ENCODE measurements at places on chromosomes 5 and 9.
A peak's percentile ranks its signal among the peaks of the same experiment; 100 is the strongest.

DNA sequence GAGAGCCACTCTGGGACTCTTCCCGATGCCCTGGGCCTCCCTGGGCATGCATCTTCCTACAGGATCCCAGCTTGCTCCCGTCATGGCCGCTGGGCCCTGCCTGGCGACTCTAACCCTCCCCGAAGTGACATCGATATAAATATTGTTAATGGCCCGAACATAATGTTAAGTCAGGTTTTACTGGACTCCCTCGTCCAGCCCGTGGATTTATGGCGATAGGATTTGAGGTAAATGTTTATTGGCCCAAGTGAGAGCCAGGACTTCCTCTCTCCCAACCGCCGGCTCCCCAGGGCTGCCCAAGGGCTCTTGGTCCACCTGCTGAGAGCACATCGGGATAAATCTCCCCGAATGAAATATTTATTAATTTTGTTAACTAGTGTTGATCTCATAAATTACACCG lies 246.3 kb downstream of the PBX3 start:
- DNase-seq, result no peak

GRCh38 chr9:15670894-15671293 lies 118.1 kb downstream of the CCDC171 start:
- DNase-seq, result no peak

GRCh38 chr5:172833686-172834414 lies at the start of gene ERGIC1:
Gene ERGIC1, plus strand, starts transcription at chr5:172834251. Its CDS starts 163 bp downstream, at chr5:172834414.
- peak; percentile 51 for DNase-seq

DNA sequence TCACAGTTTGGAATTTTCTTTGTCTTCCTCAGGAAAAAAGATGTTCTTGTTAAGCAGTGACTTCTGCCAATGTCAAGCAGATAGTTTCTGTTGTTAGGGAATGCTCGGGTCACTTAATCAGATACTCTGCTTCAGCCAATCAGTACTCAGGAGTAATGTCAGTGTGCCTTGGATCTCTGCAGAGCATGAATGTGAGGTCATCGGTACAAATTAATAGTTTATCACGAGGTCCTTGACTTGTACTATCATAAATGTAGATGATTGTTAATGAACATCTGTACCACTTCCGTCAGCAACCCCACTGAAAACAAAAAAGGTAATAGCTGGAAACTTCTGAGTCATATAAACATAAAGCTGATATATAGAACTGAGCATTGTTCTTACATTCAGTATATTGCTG lies 73.6 kb downstream of the FBXL7 start:
- no peak for DNase-seq

- DNase-seq, result no peak
Measured at GRCh38 chr5:116571568-116572349, 2.9 kb downstream of the SEMA6A start.

- no peak for DNase-seq
Measured at GRCh38 chr9:119961774-119962424, 592.7 kb upstream of the BRINP1 start.

DNA sequence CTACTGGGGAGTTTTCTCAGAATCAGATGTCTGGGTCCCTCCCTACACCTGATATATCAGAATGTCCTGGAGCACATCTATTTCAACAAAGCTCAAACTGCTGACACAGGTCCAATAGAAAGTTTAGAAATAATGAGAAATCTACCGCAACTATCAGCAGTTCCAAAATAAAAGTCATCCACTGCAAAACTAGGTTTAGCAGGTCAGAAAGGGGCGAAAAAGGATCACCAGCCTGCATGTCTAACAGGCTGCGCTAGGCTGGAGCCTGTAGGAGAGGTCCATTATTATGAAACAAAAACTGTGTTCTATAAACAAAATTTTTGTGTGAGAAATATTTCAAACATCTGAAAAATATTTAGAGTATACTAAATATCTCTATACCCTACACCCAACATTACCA lies 84.1 kb upstream of the RNF38 start:
- DNase-seq, result no peak

DNA sequence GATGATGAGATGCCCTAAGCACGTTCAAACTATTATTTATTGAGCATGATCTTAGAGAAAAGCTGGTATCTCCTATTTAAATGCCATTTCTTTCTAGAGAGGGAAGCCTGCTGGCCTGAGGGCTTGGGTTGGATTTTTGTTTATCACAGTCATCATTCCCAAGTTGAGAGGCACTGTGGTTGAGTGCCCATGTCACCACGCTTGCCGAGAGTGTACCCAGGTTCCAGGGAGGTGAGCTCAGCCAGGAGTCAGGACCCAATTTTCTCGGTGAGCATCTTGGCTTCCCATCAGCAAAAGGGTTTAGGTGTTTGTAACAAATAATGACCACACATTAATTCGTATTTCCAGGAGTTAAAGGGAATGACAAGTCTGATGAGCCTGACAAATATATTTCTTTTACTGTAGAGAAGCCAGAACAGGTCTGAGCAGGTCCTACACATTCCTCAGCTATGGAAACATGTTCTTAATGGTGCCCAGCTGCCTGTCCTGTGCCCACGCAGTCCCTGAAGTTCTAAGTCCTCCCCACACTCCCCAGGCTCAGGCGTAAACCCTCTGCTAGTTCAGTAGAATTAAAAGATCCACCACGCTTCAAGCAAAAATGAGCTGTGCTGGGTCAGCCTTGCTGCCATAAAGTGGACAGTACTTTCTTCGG lies 258.9 kb upstream of the IRX2 start:
- no peak for DNase-seq

DNA sequence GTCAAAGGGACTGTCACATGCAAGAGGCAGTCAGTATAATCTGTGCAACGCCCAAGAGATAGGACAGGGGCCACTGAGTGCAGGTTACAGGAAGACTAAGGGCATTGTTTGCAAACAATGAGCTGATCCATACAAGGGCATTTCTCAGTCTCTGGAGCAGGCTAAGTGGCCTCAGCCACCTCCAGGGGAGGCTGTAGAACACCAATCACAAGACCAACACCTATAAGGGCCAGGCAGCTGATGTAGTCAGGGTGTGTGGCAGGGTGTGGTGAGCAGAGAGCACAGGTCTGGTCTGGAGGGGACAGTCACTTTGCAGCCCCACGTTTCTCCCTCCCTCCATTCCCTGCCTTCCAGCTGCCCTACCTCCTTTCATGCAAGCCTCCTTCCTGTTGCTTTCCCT lies 83.2 kb upstream of the ADRA1B start:
- no peak for DNase-seq

DNA sequence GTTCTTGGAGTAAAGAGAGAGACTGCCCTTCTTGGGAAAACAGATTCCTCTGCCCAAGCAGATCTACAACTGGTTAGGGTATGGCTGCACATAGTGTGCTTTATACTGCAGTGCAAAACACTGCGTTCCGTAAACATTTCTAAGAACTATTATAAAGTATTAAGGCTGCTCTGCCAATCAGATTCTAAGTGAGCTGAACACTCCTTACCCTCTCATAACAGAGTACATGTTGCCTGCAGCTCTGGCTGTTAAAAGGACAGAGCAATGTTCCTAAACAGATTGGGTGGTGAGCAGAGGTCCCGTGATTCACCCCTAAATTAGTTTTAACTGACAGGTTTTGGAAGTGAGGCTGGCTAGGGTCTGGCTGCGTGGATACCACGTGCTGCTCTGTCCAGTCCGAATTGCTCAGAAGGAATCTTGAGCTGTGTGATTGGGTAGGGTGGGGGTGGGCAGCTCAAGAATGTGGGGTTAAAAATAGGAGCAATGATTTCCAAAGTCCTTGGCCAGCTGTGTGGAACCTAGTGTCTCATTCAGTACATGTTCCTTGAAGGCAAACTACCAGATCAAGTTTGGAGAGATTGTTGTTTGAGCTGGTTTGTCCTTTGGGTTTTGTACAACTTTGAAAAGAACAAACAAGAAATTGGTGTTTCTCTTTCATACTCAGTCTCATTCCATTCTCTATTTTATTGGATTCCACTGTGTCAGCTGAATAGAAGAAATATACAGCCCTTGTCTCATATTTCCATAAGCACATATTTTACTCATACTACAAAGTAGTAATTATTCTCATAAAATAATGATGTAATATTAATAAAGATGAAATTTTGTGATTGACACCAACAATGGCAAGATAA lies 497.6 kb upstream of the CD180 start:
- no peak for DNase-seq

DNA sequence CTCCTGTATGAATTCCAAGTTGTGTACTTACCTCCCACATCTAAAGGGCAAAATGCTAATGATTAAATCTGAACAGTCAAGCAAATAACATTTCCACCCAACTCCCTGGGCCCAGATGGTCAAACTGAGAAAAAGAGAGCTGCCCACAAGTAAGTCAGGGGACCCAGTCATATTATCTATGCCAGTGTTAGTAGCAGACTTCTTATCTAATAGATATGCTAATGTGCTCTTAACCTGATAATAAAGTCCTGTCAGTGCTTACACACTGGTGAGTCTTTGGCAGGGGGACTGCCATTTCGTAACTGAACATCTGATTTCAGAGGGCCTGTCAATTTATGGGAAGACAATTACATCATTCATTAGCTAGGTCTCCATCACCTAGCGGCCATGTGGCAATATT lies 292.3 kb upstream of the WWC1 start:
- no peak for DNase-seq

DNA sequence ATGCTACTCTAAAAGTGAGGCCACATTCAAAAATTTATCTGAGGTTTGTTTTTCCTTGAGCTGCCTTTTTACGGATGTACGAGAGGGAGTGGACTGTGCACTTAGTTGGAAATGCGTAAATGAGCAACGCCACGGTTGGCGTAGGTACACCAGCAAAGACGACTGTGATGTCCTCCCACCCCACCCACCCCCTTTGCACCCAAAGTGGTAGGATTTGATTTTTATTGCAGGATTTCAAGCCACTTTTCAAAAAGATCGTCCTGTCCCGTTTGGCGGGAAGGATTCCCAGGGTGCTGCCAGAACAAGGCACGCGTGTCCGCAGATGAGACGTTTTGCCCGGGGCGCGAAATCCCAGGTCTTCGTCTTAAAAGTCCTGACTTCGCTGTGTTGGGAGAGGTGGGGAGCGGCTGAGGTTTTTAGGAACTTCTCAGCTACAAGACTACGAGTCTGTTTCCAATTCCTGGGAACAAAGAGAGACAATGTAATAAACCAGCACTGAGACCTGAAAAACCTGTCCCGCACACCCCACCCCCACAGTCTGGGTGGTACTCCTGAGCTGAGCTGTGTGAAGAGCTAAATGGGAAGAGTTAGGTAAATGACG lies 1.0 kb upstream of the TLE1 start:
- DNase-seq, result no peak

- DNase-seq, result no peak
Measured at GRCh38 chr9:78301466-78301865, 4.5 kb downstream of the PSAT1 start.

- DNase-seq, result no peak
Measured at GRCh38 chr9:25025686-25026085, 480.0 kb upstream of the IZUMO3 start.

- no peak for DNase-seq
Measured at GRCh38 chr9:27787891-27788290, 214.6 kb upstream of the C9orf72 start.

DNA sequence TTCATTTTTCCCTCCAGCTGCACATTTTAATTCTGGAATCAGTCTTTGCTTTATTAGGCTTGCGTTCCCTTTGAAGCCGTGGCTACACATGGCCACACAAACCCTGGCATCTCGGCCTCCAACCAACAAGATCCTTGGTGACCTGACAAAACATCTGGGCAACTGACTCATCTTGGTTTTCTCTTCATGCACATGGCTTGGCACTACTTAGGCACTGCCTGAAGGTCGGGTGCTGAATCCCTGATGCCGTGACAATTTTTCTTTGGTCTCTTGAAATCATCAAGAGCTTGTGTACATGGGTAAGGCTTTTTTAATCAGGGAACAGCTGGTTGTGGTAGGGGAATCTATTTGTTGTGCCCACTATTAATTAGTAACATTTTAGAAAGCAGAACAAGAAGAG lies 16.0 kb upstream of the PAPPA start:
- DNase-seq, result no peak

- DNase-seq, result no peak
Measured at GRCh38 chr9:119884438-119884837, 515.2 kb upstream of the BRINP1 start.

DNA sequence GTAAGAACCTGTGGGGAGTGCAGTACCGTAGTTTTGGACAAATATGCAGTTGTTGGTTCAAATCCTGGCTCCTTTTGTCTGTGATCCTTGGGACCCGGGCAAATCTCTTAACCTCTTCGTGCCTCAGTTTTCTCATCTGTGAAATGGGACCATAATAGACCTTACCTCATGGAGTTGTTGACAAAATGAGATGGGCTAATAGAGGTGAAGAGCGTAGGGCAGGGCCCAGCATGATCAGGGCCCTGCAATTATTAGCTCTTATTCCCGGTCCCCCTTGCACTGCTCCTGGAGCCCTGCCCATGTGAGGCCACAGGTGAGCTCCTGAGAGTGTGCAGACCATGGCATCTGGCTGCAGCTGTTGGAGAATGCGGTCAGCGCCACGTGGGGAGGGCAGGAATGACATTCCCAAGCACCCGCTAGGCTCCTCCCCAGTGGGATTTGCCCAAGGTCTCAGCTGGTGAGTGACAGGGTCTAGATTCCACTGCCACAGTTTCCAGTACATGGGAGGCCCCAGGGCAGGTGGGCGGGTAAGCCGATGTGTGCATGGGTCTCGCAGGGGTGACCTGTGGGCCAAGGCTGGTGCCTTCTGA lies 41.0 kb downstream of the NEK6 start:
- no peak for DNase-seq

GRCh38 chr9:126722922-126723806 lies 81.7 kb upstream of the ZBTB43 start:
- no peak for DNase-seq

- DNase-seq, result no peak
Measured at GRCh38 chr5:74146796-74147195, 493.7 kb downstream of the ENC1 start.

DNA sequence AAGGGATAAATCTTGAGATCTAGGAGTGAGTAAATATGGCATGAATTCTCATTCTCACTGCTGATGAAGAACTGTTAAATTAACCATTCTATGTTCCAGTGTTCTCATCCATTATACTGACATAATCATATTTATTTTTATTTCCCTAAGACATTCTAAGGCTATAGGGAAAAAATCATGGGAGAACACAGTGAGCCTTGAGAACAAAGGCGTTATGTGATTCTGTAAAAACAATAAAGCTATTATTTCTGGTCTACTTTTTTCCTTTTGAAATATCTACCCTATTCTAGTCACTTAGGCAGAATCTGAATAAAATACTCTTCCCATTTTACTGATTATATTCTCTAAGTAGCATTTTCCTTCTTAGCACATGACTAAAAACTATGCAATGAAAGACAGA lies 155.7 kb upstream of the ADAMTS16 start:
- DNase-seq, result no peak

GRCh38 chr9:15142878-15143534 lies 164.0 kb downstream of the TTC39B start:
- peak; percentile 19 for DNase-seq

DNA sequence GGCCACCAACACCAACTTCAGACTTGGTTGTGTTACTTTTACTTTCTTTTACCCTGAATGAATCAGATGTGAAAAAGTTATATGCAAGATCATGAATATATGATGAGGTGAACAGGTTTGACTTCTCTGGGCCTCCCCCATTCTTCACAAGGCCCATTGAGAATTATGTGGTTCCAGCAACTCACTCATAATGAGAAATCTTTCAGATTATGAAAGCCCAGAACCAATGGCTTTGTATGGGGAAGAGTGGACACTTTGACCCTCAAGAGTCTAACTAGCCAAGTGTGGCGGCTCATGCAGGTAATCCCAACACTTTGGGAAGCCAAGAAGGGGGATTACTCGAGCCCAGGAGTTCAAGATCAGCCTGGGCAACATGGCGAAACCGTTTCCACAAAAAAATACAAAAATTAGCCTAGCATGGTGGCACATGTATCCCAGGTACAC lies 16.1 kb upstream of the LNPEP start:
- no peak for DNase-seq
